ENCODE measurements at places on chromosomes 1 and 21.

DNA sequence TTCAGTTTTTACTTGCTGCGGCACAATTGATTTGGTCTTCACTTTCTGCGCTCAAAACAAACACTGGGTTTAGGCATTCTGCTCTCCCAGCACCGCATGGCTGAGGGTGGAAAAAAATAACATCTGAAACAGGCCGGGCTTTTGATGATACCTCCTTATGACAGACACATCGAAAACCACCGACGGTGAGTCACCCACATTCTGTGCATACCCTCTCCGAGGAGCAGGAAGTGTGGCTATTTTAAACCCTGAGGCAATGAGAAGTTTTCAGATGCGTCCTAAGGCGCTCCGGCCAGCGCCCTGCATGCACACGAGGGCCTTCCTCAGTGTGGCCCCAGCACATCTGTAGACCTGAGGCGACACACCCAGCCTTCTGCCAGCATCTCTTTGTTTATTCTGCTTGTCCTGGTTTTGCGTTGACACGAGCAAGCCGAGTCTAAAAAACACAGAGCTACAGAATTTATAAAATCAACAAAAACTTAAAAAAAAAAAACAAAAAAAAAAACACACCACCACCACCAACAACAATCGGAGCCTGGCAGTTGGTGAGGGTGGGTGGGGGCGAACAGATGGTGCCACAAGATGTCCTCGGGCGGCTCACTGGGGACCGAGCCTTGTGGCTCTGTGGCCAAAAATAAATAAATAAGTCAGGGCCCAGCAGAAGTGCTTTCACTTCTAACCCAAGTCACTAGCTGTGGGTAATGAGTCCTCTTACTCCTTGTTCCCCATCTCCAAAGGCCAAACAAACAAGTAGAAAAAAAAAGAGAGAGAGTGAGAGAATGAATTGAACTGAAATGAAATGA, 162.6 kb upstream of the IRF2BP2 start:
- no peak for DNase-seq

GRCh38 chr1:234397732-234398131, 24.5 kb downstream of the COA6 start:
- no peak for DNase-seq

DNA sequence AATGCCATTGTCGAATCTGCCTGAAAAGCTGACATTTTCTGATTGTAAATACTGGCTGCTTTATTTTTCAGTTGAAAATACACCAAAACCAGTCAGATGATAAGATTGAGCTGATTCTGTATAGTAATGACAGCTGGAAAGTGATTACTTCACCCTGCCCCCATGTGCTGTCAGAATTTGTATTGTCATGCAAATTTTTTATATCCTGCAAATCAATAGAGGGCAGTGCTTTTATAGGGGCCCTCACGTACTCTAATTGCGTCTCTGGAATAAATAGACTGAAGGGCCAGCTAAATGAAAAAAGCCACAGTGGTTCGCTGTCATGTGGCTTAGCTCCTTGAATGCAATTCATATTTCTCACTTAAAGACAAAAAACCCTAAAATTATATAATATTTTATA, 208.6 kb downstream of the LHX8 start:
- DNase-seq, result no peak

DNA sequence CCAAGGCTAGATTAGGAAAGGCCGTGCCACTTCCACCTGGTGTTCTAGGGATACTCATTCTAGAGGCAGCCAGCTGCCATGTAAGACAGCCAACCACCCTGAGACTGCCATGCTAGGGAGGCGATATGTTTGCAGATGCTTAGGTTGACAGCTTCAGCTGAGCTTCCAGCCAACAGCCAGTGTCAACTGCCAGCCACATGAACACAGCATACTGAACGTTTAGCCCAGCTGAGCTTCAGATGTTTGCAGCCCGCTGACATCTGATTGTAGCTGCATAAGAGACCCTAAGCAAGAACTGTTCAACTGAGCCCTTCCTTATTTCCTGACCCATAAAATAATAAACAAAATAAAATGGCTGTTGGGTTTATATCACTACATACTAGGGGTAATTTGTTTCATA, 5.0 kb upstream of the KCNC4 start:
- no peak for DNase-seq

GRCh38 chr1:200153277-200154055, 126.0 kb downstream of the NR5A2 start:
- no peak for DNase-seq

DNA sequence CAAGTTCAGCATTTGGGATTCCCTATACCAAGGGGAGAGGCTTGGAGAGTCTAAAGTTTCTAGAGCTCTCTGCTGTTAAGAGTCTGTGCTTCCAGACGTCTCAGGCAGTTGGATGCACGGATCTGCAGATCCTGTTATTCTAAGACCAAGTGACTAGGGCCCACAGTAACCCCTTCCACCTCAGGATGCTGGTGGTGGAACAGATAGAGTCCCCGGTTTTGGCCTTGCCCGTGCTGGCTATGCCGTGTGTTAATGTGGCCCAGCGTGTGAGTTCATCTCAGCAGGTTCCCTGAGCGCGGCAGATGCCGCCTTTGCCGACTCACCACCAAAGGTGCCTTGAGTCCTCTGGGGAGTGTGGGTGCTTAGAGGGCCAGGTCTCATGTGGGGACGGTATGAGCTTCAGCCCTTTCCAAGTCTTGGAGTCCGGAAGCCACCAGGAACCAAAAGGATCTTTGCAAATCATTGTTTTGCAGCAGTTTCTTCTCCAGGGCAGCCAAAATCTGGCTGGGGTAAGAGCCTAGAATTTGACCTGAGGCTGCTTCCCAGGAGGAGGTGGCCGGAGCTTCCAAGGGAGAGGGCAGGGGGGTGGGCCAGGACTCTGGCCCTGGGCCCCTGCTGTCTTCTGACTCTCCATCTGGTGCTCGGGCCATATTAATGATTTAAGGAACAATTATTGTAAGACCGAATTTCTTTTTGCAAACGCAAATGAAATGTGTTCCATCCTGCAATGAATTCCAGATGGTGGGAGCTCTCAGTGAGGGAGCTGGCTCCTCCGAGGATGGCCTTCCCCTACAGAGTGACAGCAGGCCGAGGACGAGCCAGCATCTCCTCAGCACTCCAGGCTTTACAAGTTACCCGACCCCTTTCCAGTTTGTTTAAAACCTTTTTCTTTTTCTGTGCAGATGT, 205.7 kb downstream of the FOXD2 start:
- DNase-seq, result no peak

- no peak for DNase-seq
These were observed 25.1 kb upstream of the MROH9 start for GRCh38 chr1:170910273-170910672.

DNA sequence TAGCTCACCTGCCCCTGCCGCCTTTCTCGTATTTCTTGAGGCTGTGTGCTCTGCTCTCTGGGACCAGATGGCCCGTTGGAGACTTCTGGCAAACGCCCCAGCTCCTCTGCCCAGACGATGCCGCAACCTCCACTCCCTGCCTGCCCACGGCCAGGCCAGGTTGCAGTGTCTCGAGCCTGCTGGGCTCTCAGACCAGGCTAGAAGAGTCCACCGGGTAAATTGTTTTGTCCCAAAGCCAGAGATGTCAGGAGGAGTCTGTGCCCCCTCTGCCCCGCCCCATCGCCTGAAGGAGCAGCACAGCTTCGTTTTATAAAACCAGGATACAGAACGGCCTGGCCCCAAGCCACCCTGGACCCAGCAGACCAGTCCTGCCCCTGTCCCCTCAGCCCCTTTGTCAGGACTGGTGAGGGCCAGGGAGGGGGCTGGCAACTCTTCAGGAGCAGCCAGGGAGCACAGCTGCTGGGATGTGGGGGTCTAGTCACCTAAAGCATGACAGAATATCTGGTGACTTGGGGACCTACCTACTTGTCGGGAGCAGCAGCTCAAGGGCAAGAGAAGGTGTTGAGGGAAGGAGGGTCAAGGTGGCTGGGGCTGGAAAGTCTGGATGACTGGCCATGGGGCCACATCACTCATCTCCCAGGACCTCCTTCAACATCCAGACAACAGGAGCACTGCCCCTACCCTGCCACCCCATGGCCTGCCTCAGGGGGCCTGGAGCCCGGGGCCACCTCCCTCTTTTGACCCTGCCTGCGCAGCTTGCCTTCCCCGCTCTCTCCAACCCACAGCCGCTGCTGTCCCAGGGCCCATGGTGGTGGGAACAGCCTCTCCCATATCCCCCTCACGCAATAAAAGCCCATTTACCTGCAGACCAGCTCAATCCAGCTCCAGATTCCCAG, 33.9 kb upstream of the LBR start:
- no peak for DNase-seq

- no peak for DNase-seq
These were observed 140.7 kb upstream of the WNT4 start for GRCh38 chr1:22283596-22283995.

All from hippocampal formation (tissue), 2 donors.